KBM-7 (cell line): ENCODE measurements at places on chromosomes 12 and 14.

DNA sequence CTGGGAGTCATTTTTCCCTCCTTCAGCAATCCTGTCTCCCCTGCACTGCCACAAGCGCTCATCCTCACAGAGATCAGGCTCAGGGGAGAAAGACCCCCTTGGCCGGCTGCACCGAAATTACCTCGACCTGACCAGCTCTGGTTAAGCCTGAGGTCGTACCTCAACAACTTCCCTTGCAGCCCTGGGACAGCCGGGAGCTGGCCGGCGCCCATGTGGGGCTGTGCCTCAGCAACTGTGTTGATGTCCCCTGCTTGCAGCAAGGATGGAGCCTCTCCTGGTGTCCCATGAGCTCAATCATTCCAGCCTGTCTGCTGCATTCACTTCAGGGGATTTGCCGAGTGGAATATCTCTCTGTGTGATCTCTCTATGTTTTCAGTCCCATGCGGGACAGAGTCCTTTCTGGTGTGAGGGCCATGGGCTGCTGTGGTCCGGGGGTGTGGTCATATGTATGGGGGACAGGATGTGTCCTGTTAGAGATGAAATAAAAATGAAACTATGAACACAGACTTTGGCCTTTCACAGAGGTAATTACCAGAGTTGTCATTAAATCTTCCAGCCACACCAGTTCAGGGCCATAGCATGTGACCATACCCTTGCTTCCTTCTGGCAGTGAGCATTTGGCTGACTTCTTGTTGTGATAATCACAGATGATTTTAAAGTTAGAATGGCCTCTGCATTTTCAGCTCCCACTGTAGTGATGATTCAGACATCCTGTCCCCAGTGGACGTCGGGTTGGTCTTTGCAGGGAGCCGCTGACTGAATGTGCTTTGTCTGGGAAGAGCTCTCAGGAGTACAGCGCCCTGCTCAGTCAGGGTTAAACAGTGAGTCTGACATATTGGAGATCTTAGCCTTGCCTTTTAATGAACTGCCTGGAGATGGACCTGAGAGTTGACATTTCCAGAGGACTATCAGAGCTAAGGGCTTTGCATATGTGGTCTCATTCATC, 405.9 kb downstream of the AACS start:
- no peak for DNase-seq

DNA sequence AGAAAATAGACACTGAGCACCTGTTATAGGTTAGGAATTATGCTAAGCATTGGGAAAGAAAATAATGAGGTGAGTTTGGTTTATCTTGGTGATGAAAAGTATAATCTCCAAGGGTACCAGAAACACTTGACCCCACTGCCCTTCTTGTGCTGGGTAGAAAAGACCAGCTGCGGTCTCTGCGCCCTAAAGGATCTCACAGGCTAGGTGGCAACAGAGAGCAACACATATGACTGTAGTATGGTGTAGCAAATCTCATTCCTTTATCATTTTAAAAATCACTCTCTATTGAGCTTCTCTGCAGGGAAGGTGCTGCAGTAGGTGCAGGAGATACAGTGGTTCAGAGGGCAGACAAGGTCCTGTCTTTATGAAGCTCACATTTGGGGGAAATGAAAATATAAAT, 26.1 kb downstream of the NRXN3 start:
- no peak for DNase-seq

GRCh38 chr12:109182041-109182839, 65.9 kb downstream of the ACACB start:
- DNase-seq, result no peak

DNA sequence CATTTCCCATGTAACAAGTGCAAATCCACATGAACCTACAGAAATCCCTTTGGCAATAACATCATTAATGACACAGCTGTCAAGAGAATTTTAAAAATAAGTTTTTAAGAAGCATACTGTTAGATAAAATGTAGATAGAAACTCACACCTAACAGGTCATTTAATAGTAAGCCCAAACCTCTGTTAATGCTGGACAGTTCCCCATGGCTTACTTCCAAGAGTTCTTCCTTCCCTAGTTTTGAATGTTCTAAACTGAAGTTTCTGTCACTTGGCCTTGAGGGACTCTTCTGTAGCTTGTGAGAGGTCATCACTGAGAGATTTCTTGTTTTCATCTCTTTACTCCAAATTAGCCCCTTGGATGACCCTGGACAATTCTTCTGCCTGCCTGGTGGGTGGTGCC, 22.7 kb downstream of the OTX2 start:
- no peak for DNase-seq

GRCh38 chr12:22981711-22982110, 356.7 kb downstream of the ETNK1 start:
- DNase-seq, result no peak

- no peak for DNase-seq
Observed at GRCh38 chr12:100208834-100209233, 8.2 kb downstream of the ACTR6 start.

DNA sequence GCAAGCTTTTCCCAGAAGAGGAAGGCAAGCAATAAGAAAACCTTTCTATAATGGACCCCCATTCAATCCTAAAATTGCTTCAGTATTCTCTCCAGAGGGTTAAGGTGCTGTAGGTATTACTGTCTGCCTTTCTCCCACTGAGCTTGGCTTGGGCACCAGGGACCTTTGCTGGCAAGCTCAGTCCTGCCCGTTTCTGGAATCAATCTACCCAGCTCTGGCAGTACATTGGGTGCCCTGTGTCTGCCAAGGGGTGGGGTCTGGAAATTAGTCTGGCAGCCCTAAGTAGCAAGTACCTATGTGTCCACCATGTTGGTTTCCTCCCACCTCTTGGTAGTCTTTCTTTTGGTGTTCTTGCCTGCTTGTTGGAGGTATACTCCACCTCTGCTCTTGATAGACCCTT, 72.6 kb downstream of the C12orf75 start:
- DNase-seq, result no peak

DNA sequence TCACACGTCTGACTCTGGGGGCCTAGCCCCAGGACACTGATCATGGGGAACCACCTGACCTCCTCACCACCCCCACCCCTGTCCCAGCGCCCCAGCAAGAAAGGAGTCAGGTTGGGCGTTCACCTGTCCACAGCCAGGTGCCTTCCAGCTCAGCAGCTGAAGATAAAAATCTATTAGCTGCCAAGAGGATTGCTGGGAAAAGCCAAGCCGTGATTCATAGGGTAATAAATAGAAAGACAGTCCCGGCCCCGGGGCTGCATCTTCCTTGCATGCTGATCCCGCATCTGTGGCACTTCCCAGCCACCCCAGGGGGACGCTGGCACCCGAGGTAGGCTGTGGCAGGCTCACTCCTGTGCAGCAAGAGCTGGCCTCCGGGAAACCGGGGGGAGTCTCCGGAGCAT, 70.2 kb upstream of the NCOR2 start:
- DNase-seq, result no peak

- DNase-seq, result no peak
Observed at GRCh38 chr14:35346738-35347322, 54.6 kb downstream of the PSMA6 start.

DNA sequence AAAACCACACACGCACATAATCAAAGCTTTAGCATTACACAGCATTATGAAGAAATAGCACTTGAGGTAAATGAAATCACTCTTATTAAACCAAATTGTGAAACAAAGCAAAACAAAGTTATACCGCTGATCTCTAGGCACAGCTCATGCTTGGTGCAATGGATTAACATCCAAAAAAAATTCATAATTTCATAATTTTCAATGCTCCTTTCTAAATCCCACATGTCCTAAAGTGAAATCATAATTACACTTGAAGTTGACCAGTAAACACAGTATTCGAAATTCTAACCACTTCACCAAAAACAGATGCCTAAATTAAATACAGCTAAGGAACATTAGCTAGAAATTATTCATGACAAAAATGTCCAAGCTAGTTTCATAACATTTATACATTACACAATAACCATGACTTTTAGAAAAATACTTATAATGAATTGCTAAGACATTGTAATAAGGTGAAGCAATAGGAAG, 1.5 kb downstream of the MLH3 start:
- DNase-seq, result no peak

GRCh38 chr12:70919597-70920035, 922 bp downstream of the PTPRR start:
- peak; percentile 14 for DNase-seq

GRCh38 chr12:110743571-110744093, 941 bp upstream of the PPP1CC start:
- DNase-seq, result no peak

GRCh38 chr12:101407049-101407435, 530 bp downstream of the ARL1 start:
- DNase-seq, result no peak

DNA sequence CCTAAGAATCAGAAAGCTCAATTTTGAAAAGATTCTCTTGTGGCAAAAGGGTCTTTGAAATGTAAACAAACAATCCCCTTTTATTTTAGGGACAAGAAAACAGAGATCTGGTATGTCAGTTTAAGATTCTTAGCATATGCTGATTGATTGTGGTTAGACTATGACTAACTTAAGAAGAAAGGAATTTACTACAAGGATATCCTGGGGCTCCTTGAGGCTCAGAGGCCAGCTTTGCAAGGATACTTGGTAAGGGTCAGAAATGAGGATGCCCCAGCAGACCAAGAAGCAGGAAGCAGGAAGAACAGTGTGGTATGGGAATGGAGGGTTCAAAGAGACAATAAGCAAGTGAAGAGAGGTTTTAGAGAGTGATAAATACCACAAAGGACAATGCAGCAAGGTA, 474.6 kb downstream of the ETNK1 start:
- no peak for DNase-seq

- DNase-seq, result peak; percentile 33
Observed at GRCh38 chr12:99619389-99620158, 28.0 kb upstream of the GARIN6 start.

DNA sequence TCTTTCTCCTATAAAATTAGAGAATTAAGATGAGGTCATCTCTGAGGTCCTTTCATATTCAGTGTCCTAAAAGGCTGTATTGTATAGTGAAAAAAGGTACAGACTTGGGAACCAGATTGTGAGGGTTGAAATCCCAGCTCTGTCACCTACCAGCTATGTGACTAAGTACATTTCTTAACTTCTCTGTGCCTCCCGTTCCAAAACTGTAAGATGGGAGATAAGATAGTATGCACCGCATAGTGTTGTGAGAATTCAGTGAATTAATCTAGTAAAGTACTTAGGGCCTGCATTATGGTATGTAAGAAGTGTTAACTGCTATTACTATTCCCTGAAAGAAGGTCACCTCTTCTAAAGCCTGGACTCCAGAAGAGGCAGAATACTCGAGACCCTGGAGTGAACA, 60.6 kb downstream of the GNG2 start:
- DNase-seq, result no peak

GRCh38 chr12:62766496-62766895, 168.5 kb downstream of the PPM1H start:
- no peak for DNase-seq

GRCh38 chr12:75489613-75490210, 9.2 kb downstream of the GLIPR1 start:
- no peak for DNase-seq

GRCh38 chr14:81990312-81990761, 456.7 kb upstream of the SEL1L start:
- DNase-seq, result peak; percentile 63

DNA sequence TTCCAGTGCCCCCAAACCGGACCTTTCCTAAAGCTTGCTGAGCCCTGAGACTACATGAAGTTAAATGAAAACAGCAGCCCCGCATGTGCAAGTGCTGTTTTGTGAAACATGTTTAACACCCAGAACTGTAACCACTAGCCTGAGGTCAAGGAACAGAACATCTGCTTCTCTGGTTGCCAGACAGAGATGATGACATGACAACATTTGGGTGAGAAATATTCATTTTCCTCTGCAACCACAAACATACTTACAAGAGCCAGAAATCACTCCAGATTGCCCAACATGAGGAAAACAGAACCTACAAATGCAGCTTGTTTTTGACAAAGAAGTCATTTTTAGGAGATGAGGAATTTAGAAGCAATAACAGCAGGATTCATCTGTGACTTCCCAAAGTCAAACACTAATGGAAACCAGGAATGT, 110.4 kb downstream of the BCAT1 start:
- peak; percentile 45 for DNase-seq

GRCh38 chr12:52818887-52819420, 5.0 kb upstream of the KRT4 start:
- no peak for DNase-seq

DNA sequence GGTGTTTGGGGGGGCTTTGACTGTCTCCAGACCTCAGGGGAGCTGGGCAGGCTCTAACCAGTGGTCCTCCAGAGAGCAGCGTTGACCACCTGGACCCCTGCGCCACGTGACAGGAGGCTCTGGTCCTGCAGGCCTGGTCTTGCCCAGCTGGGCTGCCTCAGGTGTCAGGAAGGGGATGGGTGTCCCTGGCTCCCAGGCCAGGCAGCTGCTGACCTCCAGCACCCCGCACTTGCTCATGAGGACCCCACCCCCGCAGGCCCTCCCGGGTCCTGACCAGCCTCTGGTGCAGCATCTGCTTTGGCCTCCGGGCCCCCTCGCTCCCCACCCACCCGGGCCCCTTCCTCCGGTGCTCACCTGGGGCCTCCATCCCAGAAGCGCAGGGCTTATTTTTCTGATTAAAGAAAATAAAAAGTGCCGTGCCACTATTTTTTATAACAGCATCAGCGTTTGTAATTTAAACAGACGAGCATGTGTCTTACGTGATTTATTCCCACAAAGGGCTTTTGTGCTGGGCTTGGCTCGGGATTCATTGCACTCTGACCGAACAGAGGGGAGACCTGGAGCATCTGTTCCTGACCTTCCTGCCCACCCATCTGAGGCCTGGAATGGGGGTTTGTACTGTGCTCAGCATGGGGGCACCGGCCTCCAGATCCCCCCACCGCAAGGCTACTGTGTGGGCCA, 21.7 kb downstream of the FBRSL1 start:
- no peak for DNase-seq

DNA sequence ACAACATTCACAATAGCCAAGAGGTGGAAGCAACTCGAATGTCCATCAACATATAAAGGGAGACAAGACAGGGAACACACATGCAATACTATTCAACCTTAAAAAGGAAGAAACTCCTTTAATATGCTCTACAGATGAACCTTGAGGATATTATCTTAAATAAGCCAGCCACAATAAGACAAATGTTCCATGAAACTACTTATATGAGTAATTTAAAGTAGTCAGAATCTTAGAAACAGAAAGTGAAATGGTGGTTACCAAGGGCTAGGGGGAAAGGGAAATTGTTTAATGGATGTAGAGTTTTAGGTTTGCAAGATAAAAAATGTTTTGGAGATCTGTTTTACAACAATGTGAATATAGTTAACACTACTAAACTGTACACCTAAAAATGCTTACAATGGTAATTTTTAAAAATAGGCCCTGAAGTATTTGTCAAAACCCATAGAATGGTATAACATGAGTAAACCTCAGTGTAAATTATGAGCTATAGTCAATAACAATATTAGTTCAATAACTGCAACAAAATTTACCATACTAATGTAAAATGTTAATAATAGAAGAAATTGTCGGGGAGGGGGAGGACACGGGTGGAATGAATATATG, 71.1 kb downstream of the EGLN3 start:
- DNase-seq, result no peak
